Fibroblast of skin of left quadriceps (primary cell): ENCODE measurements at places on chromosomes 7 and 10.
A peak's percentile ranks its signal among the peaks of the same experiment; 100 is the strongest.

DNA sequence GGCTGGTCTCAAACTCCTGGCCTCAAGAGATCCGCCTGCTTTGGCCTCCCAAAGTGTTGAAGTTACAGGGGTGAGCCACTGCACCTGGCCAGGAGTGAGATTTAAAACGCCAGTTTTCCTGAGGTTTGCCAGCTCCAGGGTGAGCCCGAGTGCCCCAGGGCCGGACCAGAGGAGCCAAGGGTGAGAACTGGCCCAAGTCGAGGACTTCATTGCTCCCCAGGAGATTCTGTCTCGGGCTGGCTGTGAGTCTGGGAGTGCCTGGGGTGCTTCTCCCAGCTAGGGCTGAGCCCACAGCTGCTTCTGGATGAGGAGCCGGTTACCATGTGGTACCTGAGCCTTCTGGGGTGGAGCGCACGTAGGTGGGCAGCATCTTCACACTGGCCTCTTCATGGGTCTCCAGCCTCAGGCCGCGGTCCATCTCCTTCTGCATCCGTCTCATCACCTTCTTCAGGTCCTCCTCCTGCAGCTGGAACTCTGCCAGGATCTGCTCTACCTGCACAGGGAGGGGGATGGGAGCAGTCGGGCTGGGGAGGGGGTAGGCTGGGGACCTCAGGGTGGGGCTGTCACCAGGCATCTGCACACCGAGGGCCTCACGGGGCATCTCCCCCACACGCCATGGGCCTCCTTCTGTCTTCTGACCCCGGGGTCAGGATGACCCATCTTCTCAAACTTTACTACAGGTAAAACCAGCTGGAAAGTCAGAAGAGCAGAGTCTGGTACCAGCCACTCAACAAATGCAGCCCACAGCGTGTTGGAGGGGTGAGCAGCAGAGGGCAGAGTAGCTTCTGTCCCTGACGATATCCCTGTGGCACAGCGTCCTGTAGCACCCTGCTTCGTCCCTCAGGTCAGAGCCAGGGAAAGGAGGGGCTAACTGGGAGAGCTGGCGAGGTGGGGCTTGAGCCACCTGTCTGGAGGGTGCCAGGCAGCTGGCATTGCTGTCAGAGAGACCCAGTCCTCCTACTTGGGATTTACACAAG is 12.1 kb upstream of the MYL7 start:
- no peak for DNase-seq

DNA sequence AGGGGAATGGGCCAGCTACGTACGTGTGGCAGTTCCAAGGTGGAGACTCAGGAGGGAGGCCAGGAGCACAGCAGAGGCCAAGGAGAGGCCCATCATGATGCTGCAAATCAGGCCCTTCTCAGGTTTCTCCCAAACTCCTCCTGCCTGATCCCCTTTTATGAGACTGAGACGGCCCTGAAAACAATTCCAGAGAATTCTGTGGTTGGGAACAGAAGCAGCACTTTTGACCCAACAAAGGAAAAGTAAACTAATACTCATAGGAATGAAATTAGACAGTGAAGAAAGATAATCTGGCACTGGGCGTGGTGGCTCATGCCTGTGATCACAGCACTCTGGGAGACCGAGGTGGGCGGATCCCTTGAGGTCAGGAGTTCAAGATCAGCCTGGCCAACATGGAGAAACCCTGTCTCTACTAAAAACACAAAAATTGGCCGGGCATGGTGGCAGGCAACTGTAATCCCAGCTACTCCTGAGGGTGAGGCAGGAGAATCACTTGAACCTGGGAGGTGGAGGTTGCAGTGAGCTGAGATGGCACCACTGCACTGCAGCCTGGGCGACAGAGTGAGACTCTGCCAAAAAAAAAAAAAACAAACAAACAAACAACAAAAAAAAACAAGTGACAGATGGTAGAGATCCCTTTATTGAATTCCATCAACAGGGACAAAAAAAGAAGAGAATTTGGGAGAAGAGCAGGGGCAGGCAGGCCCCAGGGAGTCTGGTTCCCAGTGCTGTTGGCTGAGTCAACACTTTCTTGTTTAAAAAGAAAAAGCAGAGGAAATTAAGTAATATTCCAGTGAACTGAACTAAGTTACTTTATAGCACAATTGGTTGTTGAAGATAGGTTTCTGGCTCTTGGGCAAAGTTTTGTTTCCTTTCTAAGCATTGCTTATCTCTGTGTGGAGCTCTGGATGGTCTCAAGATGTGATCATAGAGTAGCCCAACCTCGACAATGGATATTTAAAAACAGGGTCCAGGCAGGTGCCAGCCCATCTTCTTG is at the start of gene CCL26:
TSS of gene CCL26 (minus strand) at position 131 of the 997 bp plus-strand sequence. CDS start at position 96, 35 bp downstream.
- peak; percentile 86 for DNase-seq

DNA sequence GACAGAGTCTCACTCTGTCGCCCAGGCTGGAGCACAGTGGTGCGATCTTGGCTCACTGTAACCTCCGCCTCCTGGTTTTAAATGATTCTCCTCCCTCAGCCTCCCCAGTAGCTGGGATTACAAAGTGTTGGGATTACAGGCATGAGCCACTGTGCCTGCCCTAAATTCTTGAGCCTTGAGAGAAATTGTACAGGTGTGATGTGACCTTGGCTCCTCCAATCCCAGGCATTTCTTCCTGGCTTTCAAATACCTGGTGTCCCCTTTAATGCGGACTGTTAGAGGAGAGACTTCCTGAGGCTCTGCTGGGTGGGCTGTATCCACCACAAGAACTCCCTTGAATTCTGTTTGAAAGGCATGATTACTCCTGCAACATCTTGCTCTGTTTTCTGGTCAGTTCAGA is 15.0 kb downstream of the MORN4 start:
- DNase-seq, result no peak

GRCh38 chr7:87361320-87361719 is 15.9 kb downstream of the CROT start:
- DNase-seq, result no peak

DNA sequence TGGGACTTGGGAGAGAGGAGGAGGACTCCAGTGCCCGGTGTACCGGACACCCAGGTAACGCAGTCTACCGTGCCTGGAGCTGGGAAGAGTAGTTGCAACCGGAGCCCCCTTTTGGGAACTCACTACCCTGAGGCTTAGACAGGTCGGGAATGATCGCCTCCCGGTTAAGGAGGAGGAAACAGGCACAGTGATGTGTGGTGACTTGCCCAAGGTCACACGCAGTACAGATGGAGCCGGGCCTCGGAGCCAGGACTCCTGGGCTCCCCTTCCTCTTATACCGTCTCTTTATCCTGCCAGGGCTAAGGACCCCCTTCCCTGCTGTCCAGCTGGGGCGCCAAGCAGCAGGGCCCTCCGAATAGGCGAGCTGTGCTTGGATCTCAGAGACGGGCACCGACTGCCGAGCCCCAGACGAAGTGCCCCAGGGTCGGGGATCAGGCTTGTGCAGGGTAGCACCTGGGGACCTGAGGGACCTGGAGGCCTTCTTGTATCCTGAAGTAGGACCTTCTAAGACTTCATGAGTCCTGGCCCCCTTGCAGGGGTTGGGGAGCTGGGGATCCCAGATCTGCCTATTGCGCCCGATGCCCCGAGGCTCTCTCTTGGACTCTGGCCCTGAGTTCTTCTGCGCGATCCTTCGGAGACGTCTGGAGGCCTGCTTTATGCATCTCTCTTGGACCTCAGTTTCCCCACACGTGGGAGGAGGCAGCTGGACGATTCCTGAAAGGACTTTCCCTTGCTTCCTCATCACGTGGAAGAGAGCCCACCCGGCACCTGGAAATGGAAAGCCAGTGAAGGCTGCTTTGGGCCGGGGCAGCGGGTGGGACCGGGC is 767 bp upstream of the CYP26A1 start:
- no peak for DNase-seq
